ENCODE measurements at places on chromosomes 3 and 15.

DNA sequence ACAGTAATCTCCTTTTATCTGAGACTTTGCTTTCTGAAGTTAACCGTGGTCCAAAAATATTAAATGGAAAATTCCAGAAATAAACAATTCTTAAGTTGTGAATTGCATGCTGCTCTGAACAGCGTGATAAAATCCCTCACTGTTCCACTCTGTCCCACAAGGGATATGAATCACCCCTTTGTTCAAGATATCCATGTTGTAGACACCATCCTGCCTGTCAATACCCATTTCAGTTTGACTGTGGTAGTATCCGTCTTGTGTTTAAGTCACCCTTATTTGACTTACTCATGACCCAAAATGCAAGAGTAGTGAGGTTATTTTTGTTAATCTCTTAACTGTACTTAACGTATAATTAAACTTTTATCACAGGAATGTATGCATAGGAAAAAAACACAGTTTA, 435.0 kb downstream of the SHQ1 start:
- no peak for DNase-seq

GRCh38 chr3:64157150-64158035, 67.9 kb downstream of the PRICKLE2 start:
- DNase-seq, result no peak

- no peak for DNase-seq
Measured at GRCh38 chr15:83356501-83357399, 72.3 kb upstream of the BNC1 start.

- no peak for DNase-seq
Measured at GRCh38 chr15:49844390-49844789, 223.5 kb downstream of the DTWD1 start.

DNA sequence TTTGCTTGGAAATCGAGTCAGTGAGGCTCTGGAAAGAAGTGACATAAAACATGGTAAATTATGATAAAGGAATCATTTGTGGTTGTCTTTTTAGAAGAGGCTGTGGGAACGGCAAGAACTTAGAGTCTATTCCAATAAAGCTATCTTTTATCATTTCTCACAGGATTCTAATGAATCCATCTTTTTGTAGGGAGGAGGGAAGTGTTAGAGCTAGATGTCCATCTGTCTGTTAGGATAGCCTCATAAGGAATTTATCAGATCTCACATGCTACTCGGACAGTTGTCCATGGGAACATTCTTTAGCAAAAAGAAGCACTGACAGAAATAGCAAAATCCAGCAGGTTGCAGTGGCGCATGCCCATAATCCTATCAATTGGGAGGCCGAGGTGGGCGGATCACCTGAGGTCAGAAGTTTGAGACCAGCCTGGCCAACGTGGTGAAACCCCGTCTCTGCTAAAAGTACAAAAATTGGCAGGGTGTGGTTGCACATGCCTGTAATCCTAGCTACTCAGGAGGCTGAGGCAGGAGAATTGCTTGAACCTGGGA, 37.0 kb downstream of the STARD9 start:
- no peak for DNase-seq

- no peak for DNase-seq
Measured at GRCh38 chr3:77947671-77948070, 907.8 kb downstream of the ROBO2 start.

GRCh38 chr3:102353148-102353547, 81.7 kb upstream of the ZPLD1 start:
- DNase-seq, result no peak

- DNase-seq, result no peak
Measured at GRCh38 chr15:57149196-57149595, 227.1 kb upstream of the CGNL1 start.

- no peak for DNase-seq
Measured at GRCh38 chr15:63151665-63152064, 5.6 kb downstream of the RPS27L start.

DNA sequence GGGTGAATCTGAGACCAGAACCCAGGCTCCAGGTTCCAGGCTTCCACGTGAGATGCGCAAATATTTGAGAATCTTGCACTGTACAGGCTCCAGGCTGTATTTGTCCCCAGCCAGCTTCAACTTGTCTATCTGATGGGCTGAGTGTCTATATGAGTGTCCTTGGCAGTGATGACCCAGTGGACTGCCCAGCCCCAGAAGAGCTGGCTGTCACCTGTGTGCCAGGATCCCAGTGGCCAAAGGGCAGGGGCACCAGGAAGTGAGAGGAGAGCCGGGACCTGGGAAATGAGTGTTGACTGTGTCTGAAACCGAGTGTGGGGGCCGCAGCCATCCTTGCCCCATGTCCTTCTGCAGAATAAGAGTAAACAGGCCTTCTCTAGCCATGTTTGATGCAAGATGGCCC, 10.4 kb downstream of the FAH start:
- DNase-seq, result no peak

- DNase-seq, result no peak
Measured at GRCh38 chr15:97747342-97747741, 213.2 kb upstream of the ARRDC4 start.

GRCh38 chr3:103906304-103906703, 1460.4 kb upstream of the ALCAM start:
- no peak for DNase-seq

DNA sequence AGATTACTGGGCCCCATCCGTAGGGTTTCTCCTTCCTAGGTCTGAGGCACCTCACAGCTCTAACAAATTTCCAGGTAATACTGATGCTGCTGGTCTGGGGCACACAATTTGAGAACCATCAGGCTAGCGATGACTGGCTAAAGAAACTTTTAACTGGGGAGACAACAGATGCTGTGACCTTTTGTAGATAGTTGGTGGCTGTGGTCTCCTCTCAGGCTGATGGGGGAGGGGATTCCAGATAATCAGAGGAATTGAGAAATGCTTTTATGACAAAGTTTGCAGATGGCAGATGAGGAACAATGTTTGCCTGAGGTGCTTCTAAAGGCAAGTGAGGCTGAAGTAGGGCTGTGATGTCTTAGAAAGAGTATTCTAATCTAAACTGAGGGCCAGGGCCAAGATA, 13.8 kb upstream of the CCR9 start:
- DNase-seq, result no peak

- DNase-seq, result no peak
Measured at GRCh38 chr3:43432462-43432861, 146.1 kb downstream of the SNRK start.

DNA sequence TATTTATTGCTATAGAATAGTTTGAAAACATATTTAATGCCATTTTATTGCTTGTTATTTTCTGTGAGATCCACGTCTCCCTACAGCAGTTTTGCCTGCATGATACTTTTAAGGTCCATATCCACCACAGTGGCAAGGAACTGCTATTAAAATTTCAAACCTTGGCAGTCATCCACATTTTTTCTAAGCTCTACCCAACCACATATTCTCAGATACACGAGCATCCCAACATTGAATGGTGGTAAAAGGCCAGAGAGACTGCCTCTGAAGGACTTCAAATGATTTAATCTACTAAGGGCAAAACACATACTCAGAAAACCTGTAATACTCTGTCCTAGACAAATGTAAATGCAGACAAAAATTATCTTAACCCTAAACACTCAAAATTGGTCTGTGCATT, 173.1 kb downstream of the ERC2 start:
- DNase-seq, result no peak

GRCh38 chr3:18127174-18127858, 297.8 kb downstream of the SATB1 start:
- DNase-seq, result no peak

GRCh38 chr3:21592828-21593227, 158.2 kb downstream of the ZNF385D start:
- no peak for DNase-seq

DNA sequence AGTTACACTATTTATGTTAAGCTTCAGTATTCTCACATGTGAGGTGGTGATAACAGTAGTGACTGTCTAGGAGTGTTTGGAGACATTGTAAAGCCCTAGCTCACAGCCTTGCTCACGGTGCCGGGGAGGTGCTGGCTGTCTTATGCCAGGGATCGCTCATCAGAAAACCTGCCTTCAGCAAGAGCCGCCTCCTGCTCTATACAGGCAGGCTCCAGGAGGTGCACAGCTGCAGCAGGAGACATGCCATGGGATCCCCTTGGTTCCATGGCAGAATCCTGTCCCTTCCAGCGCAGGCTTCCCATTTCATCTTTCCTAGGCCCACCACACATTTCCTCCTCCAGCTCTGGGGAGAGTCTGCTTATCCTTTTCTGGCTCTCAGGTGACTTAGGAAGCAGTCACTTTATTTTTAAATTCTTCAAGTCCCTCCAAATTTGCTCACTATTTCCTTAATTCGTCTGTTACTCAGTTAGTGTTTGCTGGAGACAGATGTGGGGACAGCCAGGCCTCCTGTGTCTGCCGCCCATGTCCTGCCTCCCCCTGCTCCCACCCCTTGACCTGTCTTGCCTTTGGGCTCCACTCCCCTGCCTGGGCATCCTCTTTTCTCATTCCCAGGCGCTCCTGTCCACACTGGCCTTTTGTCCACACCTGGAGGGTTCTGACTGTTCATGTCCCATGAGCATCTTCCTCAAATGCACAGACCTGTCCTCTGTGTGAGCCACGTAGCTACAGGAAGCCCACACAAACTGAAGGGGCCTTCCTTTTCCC, 31.7 kb downstream of the SLCO2A1 start:
- no peak for DNase-seq

DNA sequence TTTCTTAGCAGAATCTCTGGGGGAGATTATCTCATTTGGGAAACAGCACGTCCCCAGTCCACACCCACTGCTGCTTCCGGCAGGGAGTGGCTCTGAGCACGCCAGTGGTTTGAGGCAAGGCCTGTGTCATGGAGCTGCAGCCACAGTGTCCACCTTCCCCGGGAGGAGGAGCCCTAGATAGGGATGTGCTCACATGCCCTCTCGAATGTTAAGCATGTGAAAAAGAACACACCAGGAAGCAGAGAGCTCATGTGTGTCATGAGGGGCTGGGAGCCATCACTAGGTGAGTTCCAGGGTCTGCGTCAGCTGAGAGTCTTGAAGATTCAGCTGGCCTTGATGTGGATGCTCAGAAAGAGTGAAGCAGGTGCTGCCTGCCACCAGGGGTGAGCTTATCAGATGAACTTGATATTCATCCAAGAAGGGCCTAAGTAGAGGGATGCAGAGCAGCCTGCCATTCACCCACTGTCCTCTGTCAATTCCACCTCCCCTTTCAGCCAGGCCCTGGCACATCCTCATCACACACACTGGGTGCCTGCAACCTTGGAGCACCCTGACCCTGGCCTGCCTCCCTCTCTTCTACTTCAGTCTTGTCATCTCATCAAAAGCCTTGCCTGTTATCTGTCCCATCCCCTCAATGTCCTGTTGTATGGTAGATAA, 16.3 kb downstream of the ITGA11 start:
- peak; percentile 70 for DNase-seq

GRCh38 chr15:67066041-67066958, 898 bp downstream of the SMAD3 start:
- no peak for DNase-seq

GRCh38 chr15:38486936-38487335, 33.0 kb downstream of the FAM98B start:
- no peak for DNase-seq

DNA sequence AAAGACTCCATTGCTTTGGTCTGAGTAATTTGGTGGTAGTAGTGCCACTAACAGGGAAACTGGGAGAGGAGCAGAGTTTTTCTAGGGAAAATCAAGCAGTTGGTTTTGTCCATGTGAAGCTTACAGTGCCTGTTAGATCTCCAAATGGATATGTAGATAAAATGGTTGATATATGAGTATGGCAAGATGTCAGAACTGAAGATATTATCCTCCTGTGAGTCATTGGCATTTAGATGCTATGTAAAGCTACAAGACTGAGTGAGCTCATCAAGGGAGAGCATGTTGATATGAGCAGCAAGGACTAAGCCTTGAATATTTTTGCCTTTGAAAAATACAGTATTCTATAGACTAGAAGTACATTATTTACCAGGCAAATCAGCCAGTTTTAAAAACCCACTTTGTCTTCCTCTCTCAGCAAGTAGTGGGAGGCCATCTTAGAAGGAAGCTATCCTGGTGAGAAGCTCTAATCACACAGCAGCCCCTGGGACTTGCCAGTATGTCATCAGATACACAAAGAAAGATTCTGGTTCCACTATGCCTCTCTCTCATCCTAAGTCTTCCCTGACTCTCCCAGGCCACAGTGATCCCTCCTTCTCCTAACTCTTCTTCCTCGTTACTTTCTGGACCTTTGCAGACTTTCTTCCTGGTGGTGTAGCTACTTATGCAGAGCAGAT, 77.4 kb upstream of the ANKRD28 start:
- no peak for DNase-seq

DNA sequence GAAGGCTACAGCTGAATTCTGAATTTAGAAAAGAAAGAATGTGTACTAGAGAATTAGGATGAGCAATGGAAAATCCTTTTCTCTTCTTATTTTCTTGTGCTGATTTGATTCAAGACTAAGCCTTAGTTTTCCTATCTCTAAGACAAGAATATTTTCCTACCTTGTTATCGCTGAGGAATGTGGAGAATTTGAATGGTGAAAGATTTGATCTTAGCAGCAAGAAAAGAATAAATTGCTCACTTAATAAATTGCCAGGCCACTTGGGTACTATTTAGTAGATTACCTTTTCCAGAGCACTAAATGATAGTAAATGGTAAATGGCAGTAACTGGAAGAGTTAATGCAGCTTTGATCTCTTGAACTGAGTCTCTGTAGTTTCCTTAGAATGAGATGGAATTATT, 145.7 kb upstream of the MEIS2 start:
- DNase-seq, result no peak

DNA sequence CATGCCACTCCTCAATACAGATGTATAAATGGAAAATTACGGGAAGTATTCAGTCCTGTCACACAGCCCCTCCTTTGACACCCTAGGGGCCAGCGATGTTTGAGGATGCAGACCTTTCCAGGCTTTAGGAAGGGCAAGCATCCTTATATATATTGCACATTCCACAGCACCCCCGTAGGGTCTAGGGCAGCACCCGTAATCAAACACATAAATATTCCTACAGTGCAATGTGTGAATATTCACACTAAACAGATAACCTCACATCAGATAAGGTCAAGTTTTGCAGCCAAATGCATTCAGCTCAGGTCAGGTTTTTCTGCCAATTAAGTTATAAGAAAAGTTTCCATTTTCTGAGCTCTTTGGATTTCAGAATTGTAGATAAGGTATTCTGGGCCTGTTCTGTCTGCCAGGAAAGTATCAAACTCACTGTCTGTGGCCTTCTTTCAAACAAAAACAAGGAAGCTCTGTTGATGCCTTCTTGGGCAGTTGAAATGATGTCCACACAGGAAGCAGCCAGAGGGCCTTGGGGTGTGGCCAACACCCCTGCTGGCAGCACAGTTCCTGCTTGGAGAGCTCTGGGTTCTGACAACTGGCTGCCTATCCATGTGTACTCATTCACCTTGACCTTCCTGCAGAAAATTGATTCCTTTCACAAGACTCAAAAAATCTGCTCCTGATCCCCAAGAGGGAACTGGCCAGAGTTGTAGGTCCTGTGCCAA, 427.0 kb downstream of the NTRK3 start:
- no peak for DNase-seq

- peak; percentile 81 for DNase-seq
Measured at GRCh38 chr3:30518181-30518864, 88.1 kb upstream of the TGFBR2 start.

DNA sequence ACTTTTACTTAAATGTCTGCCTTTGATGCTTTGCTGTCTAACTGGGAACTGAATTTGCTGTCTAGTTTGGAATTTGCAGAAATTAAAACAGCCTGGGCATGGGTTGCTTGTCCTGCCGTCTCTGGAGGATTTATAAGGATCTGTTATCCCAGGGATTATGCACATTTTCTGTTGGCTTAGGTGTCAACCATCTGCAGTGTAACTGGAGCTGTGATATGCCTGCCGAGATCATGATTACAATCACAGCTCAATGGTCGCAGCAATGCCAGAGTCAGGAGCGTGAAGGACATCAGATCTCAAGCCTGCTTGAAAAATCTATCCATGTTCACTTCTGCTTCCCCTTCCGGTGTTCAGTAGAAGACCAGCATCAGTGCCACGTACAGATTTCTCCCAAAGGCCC, 41.8 kb upstream of the SETMAR start:
- no peak for DNase-seq

All from tibial artery (tissue), 4 donors.